H1 (cell line): ENCODE measurements at places on chromosomes 1 and 21. TPM values are rescaled to one million over a fixed set of nuclear protein-coding genes. Genes with fewer than 3 reads are reported as not detected.

GRCh38 chr1:219441884-219442283 lies 171.0 kb downstream of the ZC3H11B start:
- no peak for DNase-seq

DNA sequence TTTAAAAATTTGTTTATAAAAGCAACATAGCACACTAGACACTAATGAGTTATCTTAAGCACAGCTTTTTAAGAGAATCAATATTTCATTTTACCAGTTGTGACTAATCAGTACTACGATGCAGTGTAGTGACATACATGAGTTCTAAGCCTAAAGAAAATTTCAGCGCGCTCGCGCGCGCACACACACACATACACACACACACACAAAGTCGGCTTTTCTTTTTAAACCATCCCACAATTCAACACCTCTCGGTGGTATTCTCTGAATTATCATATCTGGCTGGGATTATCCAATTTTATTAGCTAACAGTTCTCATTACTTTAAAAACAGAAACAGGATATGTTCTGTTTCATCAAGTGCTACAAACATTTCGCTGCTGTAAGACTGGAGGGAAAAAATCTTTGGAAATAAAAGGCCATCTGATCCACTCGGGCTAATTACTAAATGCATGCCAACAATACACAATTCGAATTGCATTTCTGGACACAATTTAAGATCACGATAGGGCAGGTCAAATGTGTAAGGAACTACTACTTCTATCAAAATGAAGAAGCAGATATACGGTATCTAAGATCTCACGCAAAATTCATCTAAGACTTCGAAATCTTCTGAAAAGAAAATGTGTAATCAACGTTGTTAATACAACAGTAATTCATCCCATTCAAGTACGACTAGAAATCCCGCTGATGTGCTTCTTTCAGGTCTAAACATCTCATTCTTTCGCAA lies 1.2 kb downstream of the TUT4 start:
- no peak for DNase-seq

The ACTL8 gene
- total RNA-seq, result 0.47 and 1.1 TPM in 2 replicates

GRCh38 chr1:2403273-2403672 lies 9.1 kb downstream of the PEX10 start:
- DNase-seq, result no peak
